ENCODE measurements at places on chromosomes 4 and X.

DNA sequence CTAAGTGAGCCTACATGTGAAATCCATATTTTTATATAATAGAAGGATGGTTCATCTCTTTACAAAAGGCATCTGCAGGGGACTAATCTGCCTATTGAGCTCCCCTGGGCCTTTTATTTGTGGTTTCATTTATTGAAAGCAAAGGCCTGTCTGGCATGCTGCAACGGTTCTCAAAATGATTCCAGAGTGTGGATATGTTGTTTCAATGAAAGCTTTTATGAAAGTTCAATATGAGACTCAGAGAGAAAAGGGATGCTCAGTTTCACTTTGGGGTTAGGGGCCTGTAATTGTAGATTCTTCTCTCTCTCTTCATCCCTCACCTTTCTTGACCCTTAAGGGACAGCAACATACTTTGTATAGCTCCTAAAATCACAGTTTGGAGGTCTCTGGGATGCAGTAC, 204.2 kb upstream of the CASK start:
- peak; percentile 46 for DNase-seq

GRCh38 chrX:45743906-45744625, 543.4 kb upstream of the DIPK2B start:
- DNase-seq, result no peak

GRCh38 chrX:43910012-43910411, 27.8 kb upstream of the MAOB start:
- DNase-seq, result no peak

- DNase-seq, result no peak
These were observed 31.5 kb downstream of the GRSF1 start for GRCh38 chr4:70808151-70808550.

DNA sequence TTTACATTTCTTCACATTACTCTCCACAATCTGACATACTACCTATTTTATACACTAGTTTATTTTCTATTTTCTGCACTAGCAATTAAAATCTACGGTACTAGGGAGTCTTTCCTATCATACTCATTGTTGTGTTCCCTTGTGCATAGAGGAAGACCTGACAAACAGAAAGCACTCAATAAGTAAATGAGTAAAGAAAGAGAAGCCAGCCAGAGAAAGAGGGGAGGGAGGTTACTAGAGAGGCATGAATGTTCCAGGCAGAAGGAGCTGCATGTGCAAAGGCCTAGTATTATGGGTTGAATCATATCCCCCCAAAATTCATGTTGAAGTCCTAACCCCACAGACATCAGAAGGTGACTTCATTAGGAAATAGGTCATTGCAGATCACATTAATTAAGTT, 114.0 kb downstream of the ZAR1 start:
- no peak for DNase-seq

- no peak for DNase-seq
These were observed 29.0 kb downstream of the COQ2 start for GRCh38 chr4:83255584-83255983.

Data from COR-L47 (cell line).